ENCODE measurements at places on chromosomes 2 and 18. TPM values are rescaled to one million over a fixed set of nuclear protein-coding genes. Genes with fewer than 3 reads are reported as not detected.
A peak's percentile ranks its signal among the peaks of the same experiment; 100 is the strongest.

GRCh38 chr2:61737841-61738240, 116.0 kb downstream of the FAM161A start:
- DNase-seq, result no peak

- DNase-seq, result no peak
These were observed 2.1 kb downstream of the DOCK10 start for GRCh38 chr2:225040142-225040541.

GRCh38 chr2:175823002-175823706, 178.9 kb downstream of the LNPK start:
- no peak for DNase-seq

DNA sequence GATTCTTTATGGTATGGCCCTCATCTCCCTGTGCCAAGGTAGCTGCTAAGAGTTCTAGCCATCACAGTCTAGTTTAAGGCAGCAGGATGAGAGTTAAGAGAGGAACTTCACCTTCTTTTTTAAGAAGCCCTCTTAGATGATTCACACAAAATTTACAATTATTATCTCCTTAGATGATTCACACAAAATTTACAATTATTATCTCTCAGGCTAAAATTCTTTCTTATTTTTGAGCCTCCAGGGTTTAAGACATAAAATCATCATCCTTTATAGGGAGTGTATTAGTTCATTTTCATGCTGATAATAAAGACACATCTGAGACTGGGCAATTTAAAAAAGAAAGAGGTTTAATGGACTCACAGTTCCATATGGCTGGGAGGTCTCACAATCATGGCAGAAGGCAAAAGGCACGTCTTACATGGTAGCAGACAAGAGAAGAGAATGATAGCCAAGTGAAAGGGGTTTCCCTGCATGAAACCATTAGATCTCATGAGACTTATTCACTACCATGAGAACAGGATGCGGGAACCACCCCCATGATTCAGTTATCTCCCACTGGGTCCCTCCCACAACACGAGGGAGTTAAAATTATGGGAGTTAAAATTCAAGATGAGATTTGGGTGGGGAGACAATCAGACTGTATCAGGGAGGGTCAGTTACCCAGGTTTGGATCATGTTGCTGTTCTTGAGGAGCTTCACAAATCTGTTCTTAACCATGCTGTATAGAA, 133.0 kb upstream of the MYO3B start:
- DNase-seq, result no peak

RBM44 gene
- total RNA-seq, result 1.2 TPM

GRCh38 chr2:237743024-237743423, 55.6 kb upstream of the RBM44 start:
- no peak for DNase-seq

THOC1 gene
- total RNA-seq, result 57.2 TPM

AQP12A gene
- total RNA-seq, result not detected

HOXD13 gene
- total RNA-seq, result not detected

DNA sequence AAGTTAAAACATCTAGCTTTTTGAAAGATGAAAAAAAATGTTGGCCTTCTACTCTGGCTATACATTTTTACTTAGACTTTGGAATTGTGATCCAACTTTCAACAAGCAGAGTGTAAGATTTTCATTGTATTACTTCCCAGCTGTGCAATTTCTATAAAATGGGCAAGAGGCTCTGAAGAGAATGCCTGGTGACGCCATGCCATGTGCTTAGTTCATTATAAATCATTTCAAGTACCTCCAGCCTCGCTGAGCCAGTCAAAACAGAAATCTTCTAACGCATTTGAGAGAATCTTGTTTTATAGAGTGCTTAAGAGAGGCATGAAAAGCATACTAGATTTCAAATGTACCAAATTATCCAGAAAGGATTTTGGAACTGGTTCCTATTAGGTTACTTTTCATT, 10.1 kb upstream of the STK17B start:
- DNase-seq, result no peak

DNA sequence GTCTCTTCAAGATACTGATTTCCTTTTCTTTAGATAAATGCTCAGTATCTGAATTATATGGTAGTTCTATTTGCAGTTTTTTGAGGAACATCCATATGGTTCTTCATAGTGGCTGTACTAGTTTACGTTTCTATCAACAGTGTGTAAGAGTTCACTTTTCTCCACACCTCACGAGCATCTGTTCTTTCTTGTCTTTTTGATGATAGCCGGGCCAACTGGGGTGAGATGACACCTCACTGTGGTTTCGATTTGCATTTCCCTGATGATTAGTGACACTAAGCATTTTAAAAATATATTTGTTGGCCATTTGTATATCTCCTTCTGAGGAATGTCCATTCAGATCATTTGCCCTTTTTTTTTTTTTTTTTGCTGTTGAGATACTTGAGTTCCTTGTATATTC, 458.8 kb downstream of the SETBP1 start:
- no peak for DNase-seq

DNA sequence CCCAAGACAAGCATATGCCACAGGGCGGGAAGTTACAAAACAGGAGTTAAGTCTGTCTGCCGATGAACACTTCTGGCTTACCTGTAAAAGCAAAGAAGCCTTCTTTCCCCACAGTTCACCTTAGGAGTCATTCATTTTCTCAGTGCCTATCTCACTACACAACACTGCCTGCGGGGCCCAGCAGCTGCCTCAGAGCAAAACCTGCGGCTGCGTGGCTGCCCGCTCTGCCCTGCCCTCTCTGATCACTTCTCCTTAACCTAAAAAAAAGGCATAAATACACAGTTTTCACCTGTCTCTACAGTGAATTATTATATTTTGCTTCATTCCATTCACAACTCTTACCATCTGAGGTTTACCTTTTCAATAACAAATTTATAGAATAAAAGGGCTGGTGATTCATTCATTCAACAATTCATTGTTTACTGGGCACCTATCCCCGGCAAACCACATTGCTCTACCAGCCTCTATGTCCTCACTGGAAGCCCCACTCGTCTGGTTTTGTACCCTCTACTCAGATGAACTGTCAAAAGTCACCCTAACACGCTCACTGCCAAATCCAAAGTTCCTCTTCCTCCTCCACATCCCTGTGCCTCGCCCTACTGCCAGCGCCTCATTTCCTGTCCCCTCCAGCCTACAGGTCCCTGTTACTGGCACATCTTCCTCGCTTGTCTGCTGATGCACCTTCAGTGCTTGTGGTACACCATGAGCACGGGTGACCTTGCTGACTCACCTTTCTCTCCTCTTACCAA, 31.4 kb downstream of the AFG3L2 start:
- no peak for DNase-seq

CXCR1 gene
- total RNA-seq, result 4.9 TPM

- DNase-seq, result no peak
These were observed 82.3 kb downstream of the VAPA start for GRCh38 chr18:9996094-9996493.

DNA sequence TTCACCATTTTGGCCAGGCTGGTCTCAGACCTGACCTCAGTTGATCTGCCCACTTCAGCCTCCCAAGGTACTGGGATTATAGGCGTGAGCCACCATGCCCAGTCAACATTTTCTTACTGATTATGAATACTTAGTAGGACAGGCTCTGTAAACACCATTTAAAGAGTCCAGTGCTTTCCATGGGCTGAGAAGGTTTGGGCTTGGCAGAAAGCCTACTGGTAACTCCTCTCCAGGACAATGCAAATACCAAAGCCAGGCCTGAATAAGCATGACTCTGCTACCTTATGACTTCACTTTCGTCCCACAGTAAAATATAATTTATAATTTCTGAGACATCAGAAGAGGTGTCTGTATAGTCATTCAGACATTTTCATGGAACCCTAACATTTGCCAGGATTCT, 60.2 kb upstream of the FAM117B start:
- DNase-seq, result no peak

CAPN13 gene
- total RNA-seq, result 0.98 TPM

DNA sequence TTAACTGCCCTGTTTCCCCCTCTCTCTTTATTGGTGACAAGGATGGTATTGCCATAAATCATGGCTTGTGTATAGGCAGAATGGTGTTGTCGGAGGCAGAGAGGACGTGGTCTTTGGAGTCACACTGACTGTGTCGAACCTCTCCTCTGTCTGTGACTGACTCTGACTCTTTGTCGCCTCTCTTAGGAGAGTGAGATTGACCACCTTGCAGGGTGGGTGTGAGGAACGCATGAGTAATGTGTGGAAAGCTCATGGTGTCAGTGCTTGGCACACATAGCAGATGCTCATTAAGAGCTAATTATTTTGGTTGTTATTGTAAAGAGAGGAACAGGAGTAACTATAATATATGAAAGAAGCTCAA, 145.6 kb downstream of the TTC27 start:
- no peak for DNase-seq

- DNase-seq, result no peak
These were observed 152.6 kb downstream of the IKZF2 start for GRCh38 chr2:212998626-212999359.

WBP1 gene
- 68.6 TPM for total RNA-seq

- peak; percentile 7 for DNase-seq
These were observed 49.5 kb upstream of the FZD5 start for GRCh38 chr2:207819021-207819797.

DNA sequence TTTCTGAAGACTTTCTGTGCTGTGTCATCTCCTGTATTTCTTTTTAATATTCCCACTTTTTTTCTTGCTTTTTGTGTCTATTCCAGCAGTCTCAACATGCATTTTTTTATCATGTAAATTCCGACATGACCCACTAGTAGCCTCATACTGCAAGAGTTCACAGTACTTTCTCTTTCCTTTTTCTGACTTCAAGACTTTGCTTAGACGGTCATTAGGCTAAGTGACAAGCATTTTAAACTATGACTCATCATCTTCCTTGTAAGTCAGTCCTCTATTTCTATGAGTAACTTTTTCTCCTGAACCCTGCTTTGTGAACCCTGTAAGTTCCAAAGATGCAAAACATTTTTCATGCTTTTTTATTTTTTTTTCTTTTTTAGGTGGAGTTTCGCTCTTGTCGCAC, 381.2 kb downstream of the TXNL1 start:
- no peak for DNase-seq

DNA sequence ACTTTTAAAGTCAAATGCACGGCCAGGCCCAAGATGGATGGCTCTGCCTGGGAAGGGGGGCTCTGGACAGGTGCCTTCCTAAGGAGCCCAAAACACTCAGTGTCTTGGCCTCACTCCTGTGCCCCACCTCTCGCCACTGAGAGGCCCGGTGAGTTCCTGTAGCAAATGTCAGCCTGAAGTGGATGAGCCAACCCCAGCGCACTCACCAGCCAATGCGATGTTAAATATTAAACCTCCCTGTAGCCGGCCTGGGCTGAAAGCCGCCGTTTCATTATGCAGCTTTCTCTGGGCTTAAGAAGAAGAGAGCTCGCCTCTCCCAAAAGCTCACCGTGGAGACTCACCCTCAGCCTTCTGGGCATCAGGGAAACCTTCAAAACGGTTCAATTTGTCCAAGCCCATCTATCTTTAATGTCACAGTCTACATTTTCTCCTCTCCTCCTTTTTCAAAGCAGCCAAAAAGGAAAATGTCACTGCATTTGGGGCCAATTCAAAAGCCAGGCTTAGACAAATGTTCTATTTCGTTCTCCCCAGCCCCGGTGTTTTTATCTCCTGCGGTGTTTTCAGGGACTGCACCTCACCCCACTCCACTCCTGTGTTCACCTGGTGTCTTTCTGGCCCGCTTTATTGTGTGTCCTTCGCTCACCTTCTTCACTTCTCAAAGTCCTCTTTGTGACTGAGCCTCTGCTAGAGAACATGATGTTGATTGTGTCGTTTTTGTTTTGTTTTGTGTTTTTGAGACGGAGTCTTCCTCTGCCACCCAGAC, 124.0 kb downstream of the NRP2 start:
- no peak for DNase-seq

GRCh38 chr2:39640681-39641080, 25.0 kb upstream of the TMEM178A start:
- DNase-seq, result no peak

DNA sequence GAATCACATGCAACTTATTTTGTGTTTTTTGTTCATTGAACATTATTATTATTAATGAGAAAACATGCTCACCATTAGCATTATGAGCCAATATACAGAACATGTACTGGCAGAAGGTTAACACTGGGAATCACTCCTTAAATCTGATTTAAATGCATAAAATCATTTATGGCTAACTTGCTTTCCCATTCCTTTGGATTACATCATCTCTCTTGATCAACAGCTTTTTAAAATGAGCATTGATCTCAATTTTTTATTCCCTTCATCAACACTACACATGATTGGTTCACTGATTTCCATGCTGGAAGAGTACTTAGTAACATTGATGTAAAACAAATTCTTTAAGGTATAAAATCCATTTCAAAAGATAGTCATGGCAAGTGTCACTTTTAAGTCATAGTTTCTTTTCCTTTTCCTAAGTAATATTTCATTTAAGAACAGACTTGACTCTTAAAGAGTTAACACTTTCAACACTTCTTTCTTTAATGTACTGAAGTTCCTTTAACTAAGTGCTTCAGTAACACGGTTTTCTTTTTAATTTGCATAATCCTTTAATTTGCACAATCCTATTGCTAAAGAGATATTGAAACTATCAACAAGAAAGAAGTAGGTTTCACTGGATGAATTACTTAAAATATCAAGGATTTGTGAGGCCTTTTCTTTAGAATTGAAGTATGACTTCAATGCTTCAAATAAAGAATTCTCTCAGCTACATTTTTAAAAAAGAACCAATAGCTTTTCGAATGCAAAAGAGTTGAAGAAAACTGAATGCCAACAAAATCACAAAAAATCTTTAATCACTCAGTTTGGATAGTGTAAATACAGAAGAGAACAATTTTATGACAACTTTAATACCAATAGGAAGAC, 24.9 kb upstream of the BUB1 start:
- no peak for DNase-seq

GRCh38 chr2:187547353-187547979, 6.8 kb downstream of the TFPI start:
- DNase-seq, result peak; percentile 64

DNA sequence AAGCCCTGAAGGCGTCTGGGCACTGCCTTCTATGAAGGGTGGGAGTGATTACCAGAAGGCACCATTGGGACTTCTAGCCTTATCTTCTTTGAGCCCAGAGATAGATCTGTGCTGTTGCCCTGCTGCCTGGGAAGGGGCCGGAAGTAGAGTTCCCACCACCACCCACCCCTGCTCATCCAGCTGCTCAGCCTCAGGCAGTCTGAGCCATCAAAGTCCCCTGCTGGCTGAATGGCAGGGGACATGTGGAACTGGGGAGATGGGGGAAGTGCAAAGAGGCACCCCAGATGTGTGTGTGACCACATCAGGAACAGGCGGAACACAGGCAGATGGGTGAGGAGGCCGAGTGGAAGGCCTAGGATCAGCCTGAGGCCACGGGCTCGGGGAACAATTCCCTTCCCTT, 3.3 kb upstream of the WNT10A start:
- no peak for DNase-seq

FTCDNL1 gene
- total RNA-seq, result 2.3 TPM

GAREM2 gene
- 6.8 TPM for total RNA-seq

- no peak for DNase-seq
These were observed 18.7 kb upstream of the LYPD6B start for GRCh38 chr2:149019768-149020167.

TBR1 gene
- total RNA-seq, result not detected

DNA sequence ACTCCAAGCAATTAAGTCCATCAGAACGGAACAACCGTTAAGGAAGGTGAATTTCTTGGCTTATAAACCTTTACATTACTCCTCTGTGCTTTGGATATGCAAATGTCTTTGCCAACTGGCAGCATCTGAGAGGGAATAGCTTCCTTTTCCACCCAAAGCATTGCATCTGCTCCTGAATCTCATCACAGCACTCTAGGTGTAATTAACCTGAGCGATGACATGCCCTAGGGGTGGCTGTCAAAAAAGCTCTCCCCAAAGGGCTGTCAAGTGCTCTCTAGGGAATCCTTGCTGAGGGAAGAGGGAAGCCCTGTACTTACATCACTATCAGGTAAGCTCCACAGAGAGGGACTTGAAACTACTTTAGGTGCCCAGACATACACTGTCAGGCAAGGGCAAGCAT, 5.5 kb upstream of the SMARCAL1 start:
- DNase-seq, result no peak

IL1RL1 gene
- total RNA-seq, result 3.8 TPM
